ENCODE measurements at places on chromosomes 3 and 15. TPM values are rescaled to one million over a fixed set of nuclear protein-coding genes. Genes with fewer than 3 reads are reported as not detected.

CTXN2 gene
- 0.20 TPM for total RNA-seq

DNA sequence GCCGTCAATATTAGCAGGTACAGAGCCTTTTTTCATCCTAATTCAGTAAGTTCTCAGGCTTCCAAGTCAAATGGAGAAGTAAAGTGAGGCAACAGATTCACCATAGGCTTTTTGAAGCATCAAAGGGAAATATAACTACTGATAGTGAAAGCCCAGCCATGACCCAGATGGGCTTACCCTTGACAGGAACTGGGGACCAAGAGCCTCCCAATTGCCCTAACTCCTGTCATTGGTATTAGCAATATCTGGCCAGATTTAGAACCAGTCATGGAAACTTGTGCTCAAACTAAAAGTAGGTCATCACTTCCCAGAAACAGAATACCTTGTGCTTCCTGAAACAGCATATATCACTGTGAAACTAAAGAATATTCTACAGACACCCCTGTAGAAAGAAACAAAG, 33.0 kb downstream of the NME9 start:
- DNase-seq: no peak

DNA sequence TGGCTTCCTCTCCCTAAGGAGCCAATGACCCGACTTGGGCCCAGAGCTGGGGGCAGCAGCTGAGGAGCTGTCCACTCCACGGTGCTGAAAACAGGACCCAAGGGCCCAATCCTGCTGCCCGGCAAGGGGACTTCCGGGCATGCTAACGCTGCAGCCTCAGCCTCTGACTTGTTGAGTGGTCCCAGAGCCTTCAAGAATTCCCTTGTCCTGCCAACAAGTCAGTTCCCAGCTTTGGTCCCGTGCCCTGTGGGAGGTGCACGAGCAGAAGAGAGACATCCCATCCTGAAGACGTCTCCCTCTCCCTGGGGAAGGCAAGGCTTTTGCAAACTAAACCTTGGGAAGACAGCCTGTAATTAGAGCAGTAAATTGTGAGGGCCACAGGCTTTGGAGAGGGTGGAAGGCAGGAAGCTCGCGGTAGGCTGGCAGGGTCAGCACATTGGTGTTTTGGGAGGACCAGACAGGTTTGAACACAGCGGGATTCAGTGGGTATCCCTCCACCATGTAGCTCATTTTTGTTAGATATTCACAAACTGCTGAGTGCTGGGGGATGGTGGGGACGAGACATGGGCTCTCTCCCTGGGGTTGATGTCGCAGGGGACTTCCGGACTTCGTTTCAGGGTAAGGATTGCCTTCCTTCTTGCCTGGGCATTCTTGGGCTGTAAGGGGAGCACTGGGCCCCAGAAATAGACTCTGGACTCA, 29.8 kb upstream of the PRR23E start:
- no peak for DNase-seq

DNA sequence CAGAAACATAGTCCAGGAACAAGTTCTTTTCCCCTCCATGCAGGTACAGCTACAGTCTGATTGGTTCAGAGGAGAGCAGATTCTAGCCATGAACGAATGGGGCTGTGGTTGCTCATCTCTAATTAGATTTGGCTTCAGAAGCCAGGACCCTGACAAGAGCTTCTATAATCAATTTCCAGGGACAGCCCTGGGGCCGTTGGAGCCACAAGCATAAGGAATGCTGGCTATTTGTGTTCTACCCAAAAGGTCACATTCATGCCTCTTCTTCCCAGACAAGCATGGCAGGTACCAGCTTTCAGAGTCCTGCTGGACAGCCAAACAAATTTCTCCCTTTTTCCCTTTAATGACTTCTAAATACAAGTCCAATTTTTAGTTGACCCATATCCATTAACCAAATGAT, 215.5 kb upstream of the LRTM1 start:
- peak; percentile 21 for DNase-seq

DNA sequence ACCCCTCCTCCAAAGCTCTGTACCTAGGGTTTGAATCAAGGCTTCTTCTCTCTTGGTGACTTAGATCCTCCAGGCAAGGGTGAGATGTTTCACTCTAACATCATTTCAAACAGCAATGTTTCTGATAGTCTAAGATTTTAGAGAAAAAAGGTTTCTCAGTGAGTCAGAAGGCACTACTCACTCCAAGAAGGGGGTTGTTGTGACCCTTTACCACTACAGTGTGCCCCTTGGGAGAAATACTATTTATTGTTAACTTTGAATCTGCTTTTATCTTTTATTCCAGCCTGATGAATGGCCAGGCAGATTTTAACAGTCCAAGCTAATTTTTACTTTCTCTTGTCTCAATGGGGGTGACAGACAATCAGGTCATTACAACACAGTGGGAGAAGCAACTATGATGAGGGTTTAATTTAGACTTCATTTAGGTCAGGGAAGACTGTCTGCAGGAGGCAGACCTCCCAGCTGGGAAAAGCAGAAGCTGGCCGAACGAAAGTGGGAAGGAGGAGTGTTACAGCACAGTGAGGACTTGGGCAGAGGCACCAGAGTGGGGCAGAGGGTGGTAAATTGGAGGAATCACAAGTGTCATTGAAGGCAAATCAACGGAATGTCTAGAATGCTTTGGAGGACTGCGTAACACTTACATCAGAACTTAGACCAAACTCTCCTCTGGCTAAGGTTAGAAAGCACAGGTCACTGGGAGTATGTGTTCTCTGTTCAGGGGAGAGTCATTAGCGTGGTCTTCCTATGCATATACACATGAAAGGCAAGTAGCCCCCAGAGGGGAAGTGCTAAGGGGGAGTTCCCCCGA, 21.2 kb downstream of the ZNF860 start:
- no peak for DNase-seq

FOXL2 gene
- 0.22 TPM for total RNA-seq
